Vagina (tissue), 2 donors: ENCODE measurements at places on chromosomes 12 and 14.
A peak's percentile ranks its signal among the peaks of the same experiment; 100 is the strongest.

GRCh38 chr12:85834378-85834777 is 1.8 kb downstream of the RASSF9 start:
- no peaks in the 10 kb centered on the region for H3K27me3 ChIP-seq
- H3K4me3 ChIP-seq = peak overlapping the region; percentile 53
- DNase-seq = no peak
- no peaks in the 10 kb centered on the region for H3K36me3 ChIP-seq
- peaks cover 20% of the 10 kb centered on the region for H3K4me1 ChIP-seq
- peak overlapping the region; percentile 82 for H3K27ac ChIP-seq

DNA sequence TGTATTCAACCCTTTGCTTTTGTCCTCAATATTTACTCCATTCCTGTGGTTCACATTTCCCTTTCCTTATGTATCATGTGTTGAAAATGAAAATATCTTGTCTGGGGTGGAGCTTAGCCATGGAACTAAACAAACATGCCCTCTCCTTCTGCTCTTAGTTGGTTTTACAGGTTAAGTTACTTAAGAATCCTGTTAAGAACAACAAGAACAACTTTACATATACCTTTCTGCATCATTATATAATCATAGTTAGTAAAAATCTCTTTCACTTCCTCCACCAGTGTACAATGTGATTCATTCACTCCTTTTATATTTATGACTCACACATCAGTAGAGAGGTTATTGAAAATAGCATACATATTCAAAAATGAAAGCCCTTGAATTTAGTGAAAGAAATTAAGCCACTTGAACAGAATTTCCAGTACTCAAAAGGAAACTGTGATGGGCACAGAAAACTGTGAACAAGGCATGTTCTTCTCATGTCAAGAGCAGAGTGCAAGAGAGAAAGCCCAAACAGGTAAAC is 307.7 kb downstream of the CCDC91 start:
- H3K27ac ChIP-seq = peak overlapping the region; percentile 10
- H3K4me1 ChIP-seq = no peaks in the 10 kb centered on the region
- H3K36me3 ChIP-seq = no peaks in the 10 kb centered on the region

DNA sequence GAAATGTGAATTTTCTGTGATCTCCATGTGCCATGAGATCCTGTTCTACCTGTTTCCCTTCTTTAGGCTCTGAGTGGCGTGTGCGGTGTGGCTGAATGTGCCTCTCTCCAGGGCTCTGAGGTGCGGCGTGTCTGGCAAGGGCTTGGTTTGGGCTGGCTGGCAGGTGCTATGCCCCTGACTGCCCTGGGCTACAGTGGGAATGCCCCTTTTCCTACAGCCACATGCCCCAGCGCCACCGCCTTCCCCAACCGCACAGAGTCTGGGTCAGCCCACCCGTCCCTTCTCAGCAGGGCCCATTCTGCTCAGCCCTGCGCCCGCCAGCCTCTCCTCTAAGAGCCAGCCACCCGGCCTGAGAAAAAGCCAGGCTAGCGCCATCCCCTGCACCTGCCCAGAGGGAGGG is 24.7 kb downstream of the BTBD6 start:
- H3K27ac ChIP-seq = no peak overlapping the region
- no peak for DNase-seq
- H3K4me3 ChIP-seq = no peak overlapping the region
- no peaks in the 10 kb centered on the region for H3K36me3 ChIP-seq
- peaks cover 8% of the 10 kb centered on the region for H3K4me1 ChIP-seq

- no peaks in the 10 kb centered on the region for H3K27me3 ChIP-seq
- no peak for DNase-seq
- no peak overlapping the region for H3K4me3 ChIP-seq
Measured at GRCh38 chr12:52748578-52748977, 28.6 kb downstream of the KRT76 start.
